ENCODE measurements at places on chromosomes 3 and 15.

DNA sequence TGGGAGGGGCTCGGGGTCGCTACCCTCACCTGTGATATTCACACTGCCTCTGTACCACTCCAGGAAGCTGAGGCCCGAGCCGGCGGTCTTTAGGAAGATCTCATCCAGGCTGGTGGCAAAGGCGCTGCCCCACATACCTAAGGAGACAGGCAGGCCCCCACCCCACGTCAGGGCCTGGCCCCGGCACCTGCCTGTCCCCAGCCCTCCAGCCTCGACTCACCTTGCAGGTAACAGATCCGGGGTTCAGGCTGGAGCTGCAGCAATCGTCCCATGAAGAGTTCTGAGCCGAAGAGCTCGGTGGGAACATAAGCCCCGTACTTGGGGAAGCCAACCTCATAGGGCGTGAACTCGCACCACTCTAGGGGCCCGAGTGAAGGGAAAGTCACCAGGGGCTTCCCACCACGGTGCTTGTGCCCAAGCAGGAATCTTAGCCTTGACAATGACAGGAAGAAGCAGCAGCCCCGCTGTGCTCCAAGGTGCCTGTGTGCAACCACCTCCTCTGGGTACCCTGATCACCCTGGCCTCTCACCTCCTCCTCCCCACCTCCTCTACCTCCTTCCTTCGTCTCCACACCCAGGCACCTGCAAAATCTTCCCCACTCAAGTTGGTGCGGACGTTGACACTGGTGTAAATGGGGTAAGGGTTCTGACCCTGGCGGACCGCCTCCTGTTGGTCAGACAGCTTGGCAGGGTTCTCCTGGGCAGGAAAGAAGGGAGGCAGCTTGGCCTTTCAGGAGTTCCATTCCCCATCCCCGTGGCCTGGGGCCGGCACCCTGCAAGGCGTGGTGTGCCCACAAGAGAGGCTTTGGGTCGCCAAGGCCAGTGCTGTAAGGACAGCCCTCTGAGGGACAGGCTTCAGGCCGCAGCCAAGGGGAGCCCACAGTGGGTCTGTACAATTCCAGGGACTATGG is 10.6 kb downstream of the PLA2G4F start:
- DNase-seq, result no peak

GRCh38 chr15:38454696-38455090 is 766 bp downstream of the FAM98B start:
- DNase-seq, result no peak

DNA sequence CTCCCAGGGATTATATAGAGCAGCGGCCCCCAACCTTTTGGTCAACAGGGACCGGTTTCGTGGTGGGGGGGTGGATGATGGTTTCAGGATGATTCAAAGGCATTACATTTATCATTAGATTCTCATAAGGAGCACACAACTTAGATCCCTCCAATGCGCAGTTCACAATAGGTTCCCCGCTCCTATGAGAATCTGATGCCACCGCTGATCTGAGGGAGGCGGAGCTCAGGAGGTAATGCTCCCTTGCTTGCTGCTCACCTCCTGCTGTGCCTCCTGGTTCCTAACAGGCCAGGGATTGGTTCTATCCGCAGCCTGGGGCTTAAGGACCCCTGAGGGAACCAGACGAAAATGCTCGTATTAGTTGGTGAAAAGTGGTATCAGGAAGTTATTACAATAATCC is 1.3 kb upstream of the HACD2 start:
- DNase-seq, result no peak

- DNase-seq, result no peak
Observed at GRCh38 chr3:143329567-143330211, 210.1 kb downstream of the CHST2 start.

- DNase-seq, result no peak
Observed at GRCh38 chr3:70832834-70833205, 520.4 kb upstream of the MDFIC2 start.

DNA sequence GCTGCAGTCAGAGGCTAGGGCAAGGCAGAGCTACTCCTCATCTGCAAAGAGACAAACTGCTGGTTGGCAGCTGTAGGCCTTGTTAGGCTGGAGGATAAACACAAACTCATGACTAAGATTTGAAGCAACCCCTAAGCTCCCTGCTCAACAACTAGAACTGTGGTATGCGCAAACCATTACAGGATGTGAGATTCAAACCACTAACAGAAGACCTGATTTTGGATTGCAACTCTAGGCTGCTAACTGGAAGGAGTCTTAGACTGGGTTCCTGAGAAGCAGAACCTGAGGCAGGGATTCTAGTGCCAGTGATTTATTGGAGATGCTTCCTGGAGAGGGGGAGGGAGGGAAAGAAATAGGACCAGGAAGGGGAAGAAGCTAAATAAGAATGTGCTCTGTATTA is 22.5 kb downstream of the CCR4 start:
- DNase-seq, result no peak

- DNase-seq, result peak; percentile 85
Observed at GRCh38 chr3:30655187-30655812, 48.9 kb downstream of the TGFBR2 start.

DNA sequence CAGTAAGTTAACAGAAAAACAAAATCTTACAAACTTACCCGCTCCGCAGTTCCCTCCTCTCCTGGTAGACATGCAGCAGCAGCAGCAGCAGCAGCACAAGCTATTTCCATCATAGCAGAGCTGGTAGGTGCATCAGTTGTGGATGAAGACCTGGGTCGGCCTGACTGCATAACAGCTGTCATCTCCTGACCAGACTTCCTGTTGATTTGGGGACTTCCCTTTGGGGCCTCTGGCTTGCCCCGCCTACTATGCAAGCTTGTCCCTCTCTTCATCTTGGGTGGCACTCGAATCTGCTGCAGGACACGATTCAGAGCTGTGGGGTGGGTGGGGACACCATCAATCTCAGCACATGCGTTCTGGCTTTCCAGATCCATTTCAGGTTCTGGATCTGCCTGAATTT is 65.7 kb downstream of the TMCC1 start:
- DNase-seq, result no peak

Data from stimulated activated naive CD4-positive, alpha-beta T cell (primary cell).